ENCODE measurements at places on chromosomes 3 and 15.

- peak; percentile 33 for DNase-seq
These were observed 1.4 kb downstream of the FURIN start for GRCh38 chr15:90869601-90870353.

- DNase-seq: no peak
These were observed 405.8 kb downstream of the IGSF11 start for GRCh38 chr3:118628704-118629341.

GRCh38 chr3:163058031-163058854, 1561.6 kb downstream of the OTOL1 start:
- no peak for DNase-seq

- DNase-seq: no peak
These were observed 8.0 kb downstream of the GCSAM start for GRCh38 chr3:112124907-112125607.

- DNase-seq: peak; percentile 65
These were observed 13.5 kb downstream of the SLCO3A1 start for GRCh38 chr15:91866971-91867372.

DNA sequence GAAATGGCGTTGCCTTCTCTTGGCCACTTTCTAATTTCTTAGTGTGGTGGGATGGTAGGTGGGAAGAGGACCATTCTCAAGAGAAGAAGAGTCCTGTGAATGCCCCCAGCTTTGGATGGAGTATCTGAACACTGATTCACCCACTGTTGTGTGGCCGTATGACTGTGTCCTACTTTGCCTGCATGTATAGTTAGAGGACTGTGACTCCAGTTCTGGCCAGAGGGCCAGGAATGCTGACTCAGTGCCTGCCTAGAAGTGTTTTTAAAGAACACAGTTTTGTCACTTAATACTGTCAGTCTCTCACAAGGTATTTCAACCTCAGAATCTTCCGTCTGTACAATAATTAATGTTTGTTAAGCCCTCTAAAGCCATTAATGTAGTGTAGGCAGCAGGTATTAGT, 2.1 kb downstream of the SEC61A1 start:
- no peak for DNase-seq

- DNase-seq: no peak
These were observed 14.2 kb downstream of the KIF7 start for GRCh38 chr15:89641053-89641452.

- no peak for DNase-seq
These were observed 500.6 kb downstream of the SI start for GRCh38 chr3:164577667-164578210.

GRCh38 chr3:29185706-29186105, 95.2 kb upstream of the RBMS3 start:
- DNase-seq: no peak

DNA sequence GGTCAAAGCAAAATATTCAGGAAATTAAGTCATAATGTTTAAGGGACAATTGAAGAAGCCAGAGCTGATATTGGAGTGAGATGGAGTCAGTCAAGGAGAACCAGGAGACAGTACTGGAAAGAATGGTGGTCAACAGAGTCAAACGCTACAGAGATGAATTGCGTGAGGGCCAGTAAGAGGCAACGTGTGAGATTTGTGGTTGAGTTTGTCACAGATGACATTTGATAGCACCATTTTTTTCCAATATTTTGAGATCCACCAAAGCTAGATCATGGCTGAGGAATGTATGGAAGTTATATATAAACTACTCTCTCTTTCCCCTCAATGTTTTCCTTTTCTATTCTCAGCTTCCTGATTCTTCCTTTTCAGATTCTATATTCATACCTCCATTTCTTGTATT, 375.1 kb upstream of the ROBO2 start:
- no peak for DNase-seq

- DNase-seq: no peak
These were observed at the start of gene ECE2 for GRCh38 chr3:184275961-184276910. Gene ECE2 (plus strand): TSS chr3:184276022. CDS start chr3:184276154, 132 bp downstream.

DNA sequence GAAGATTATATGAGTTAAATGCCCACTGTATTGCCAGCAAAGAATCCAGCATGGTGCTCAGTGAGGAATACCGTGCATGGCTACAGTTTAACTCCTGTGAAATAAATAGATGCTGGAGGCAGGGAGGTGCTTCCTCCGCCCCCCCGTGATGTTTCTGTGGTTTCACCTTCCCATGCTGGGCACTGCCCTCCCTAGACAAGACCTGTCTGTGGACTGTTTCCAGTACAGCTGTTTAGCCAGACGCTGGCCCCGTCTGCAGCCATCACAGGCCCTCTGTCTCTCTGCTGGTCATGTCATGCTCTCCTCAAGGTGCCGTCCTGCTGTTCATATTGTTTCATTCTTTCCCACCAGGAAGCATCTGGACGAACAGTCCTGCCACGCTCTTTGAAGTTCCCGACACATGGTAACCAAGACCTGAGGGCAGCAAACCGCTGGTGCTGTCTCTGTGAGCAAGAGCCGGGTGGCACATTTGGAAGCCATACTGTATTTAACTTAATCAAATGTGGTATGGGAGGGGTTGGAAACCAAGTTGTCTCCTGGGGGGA, 31.4 kb downstream of the GOLGA8S start:
- no peak for DNase-seq

DNA sequence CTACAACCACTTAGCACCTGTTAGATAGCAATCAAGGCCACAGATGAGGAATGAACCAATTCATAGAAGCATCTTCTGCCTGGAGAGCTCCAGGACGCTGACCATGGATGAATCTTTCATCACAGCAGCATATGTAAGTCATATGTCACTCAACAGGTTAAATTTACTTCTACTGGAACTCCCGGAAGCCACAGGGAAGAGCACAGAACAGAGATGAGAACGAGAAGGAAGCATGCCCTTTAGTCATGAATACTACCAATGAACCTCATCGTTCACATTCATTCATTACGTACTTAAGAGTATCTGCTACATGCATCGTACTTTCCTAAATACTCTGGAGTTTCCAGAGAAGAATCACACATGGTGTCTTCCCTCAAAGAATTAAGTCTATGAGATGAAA, 192.8 kb downstream of the STT3B start:
- no peak for DNase-seq

DNA sequence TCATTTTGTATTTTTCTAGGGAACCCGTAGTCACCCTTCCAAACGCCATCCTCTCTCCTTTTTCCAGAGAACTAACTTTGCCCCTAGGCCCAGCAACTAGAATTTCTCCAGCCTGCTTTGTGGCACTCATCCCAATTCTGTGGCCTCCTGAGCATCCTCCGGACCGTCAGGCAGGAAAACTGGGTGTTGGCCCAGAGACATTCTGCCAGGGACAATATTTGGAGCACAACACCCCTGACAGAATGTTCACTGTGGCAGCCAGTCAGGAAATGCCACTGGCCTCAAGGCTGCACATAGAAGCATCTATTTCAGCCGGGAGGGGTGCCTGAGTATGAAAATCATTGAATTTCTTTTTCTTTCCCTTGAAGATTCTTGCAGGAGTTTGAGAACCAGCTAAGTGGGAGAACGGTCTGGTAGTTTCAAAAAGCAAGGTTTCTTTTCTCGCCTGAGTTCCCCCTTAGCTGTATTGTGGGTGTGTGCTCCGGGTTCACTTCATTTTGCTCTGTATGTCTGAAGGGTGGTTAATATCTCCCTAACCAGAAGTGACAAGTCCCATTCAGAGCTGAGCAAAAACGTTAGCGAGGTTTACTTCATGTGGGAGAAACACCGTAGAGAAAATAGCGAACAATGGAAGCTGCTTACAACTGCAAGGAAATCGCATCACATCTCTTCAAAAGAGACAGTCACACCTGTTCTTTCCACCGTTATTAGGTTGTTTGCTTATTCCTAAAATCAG, 108.1 kb upstream of the TPM1 start:
- no peak for DNase-seq

GRCh38 chr3:4343258-4343657, 40.1 kb downstream of the SETMAR start:
- no peak for DNase-seq

DNA sequence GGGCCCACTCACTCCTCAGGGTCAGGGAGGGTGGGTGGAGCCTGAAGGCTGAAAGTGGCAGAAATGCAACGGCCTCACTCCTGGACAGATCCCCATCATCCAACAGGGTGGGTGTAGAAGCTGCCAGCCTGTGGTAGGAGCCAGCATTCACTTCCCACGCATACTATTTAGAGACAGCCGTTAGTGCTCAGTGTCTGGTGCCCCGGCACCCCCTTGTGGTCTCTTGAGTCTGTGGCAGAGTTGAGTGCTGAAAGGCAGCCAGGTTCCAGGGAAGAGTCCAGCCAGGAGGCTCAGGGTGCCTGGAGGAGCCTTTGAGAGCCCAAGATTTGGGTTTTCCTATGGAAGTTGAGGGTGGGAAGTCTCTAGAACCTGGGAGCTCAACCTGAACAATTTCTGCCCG, 2.1 kb upstream of the GNAT1 start:
- DNase-seq: peak; percentile 43

- DNase-seq: no peak
These were observed 27.2 kb upstream of the DAZL start for GRCh38 chr3:16632395-16632794.

GRCh38 chr3:129432671-129433070, 4.2 kb upstream of the EFCAB12 start:
- DNase-seq: no peak

- DNase-seq: no peak
These were observed 29.6 kb upstream of the ADAMTS7 start for GRCh38 chr15:78840661-78841375.

DNA sequence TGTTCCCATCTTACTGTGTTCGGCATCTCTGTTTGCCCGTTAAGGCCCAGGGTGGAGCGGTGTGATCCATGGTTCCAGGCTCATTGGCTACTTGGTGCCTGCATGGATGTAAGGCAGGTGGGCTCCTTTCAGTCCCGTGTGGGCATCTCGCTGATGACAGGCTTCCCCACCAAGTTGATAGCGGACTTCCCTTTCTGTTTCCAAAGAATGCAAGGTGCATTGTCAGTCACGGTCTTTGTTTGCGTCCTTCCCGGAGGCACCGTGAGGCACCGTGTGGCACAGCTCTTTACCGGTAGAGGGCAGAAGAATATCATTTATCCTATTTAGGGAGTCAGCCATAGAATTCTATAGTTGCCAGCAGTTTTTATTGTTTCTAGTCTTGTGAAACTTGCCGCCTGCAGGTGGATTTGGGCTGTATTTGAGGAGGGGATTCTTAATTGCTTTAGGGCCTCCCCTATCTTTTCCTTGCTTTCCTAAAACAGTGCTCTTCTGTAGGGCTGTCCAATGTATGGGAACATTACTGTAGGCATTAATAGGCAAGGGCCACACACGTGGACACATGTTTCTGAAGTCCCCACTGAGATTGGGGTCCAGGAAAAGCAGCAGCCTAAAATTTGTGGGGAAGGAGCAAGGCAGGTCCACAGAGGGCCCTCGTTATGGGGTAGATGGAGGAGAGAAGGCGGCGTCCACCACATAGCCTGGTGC, 244.1 kb downstream of the SLCO3A1 start:
- DNase-seq: peak; percentile 54

- no peak for DNase-seq
These were observed 277.7 kb upstream of the ZNF717 start for GRCh38 chr3:76063019-76063418.

GRCh38 chr3:127679534-127680145, 6.9 kb downstream of the ABTB1 start:
- no peak for DNase-seq

- DNase-seq: no peak
These were observed 23.6 kb upstream of the CLDN1 start for GRCh38 chr3:190345878-190346277.

DNA sequence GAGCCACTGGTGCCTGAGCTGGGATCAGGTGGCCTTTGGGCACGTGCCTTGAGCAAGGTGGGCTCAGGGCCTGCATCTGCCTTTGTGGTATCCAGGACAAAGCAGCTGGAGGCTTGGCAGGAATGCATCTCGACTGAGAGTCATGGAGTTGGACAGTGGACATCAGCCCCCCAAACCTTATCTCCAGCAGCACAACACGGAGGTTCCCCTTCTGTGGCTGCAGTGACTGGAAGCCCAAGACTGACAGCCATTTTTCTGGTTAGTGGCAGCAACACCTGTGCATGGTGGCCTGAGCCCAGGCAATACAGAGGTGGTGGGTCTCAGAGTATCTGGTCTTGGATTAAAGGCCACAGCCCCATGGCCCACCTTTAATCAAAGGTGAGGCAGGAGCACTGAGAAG, 27.8 kb upstream of the TSEN2 start:
- DNase-seq: no peak

DNA sequence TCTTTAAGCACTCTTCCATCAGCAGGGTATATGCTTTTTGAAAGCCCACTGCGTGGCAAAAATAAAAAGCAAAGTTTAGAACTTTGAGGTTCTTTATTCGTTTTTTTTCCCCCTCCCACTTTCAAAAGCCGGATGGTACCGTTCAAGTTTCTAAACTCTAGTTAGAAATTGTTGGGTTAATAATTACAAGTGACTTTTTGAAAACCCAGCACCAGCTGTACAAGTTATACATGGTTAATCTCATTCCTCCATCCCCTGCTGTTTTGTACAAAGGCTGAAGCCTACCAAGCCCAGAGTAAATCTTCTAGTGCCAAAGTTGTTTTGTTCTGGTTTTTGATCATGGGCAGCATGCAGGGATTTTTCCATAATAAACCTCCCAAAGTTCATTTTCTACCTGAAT, 48.6 kb downstream of the WDR72 start:
- no peak for DNase-seq

Measured in NCI-H2171 (cell line).